ENCODE measurements at places on chromosomes 5 and 9. TPM values are rescaled to one million over a fixed set of nuclear protein-coding genes. Genes with fewer than 3 reads are reported as not detected.

DNA sequence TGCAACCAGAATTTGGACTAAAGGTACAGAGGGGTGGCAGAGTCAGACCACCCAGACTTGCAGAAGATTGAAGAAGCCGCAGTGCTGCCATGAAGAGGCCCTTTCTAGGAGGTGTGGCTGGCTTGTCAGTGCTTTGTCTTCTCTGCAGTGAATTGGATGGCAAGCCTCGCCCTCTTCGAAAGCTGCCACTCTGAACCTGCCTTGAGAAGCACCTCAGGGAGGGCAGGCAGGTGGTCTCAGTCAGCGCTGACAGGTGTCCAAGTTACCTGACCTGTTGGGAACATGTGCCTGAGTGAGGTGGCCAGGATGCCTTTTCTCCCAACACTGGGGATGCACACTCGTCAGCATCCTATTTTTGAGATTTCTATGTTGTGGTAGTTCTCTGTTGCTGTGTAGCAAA lies 6.2 kb downstream of the TENT4A start:
- no peak for DNase-seq

DNA sequence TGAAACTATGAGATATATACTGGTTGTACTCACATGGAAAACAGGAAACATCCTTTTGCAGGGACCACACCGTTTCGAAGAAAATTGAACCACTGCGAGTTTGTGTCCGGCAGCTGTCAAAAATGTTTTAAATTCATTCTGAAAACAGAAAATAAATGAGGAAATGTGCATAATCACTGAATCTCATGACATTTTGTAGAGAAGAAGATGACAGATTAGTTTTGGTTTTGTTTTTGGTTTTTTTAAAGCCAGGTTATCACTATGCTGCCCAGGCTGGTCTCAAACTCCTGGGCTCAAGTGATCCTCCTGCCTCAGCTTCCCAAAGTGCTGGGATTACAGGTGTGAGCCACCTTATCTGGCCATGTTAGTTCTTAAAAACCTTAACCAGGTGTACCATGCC lies 3.5 kb downstream of the TXNDC8 start:
- no peak for DNase-seq

- DNase-seq = no peak
Observed at GRCh38 chr5:128920345-128921215, 44.7 kb upstream of the SLC27A6 start.

DNA sequence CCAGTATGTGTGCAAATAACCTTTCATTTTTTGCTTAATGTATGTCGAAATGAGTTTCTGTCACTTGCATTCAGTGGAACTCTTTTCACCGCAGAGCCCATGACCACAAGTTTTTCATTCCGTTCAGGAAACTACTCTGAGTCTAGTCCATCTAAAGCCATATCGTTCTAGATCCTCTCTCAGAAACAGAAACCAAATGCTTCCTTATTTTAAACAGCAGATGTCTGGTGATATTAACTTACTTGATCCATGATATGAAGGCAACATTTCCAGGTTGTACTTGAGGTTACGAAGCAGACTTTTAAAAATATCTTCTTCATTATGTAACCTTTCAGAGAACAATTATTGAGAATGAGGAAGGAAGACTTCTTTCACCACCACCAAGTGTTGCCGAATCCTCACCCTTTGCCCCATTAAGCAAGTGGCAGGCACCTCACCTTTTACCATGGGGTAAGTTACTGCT lies 72.4 kb upstream of the GNAQ start:
- no peak for DNase-seq

DNA sequence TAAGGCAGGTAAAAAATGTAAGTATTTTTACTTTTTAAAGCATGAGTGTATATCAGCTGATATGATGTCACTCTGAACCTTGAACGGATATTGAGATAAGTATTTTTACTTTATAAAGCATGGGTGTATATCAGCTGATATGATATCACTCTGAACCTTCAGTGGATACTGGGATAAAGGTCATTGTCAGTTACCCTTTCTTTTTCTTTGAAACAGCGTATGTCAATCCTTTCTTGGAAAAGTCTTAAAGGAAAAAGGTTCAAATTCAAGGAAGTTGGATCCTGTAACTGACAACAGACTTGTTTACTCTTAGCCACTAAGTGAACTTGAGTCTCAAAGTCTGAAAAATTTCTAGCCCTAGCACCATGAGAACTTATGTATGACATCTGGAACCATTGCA lies 61.7 kb upstream of the IFNK start:
- no peak for DNase-seq

DNA sequence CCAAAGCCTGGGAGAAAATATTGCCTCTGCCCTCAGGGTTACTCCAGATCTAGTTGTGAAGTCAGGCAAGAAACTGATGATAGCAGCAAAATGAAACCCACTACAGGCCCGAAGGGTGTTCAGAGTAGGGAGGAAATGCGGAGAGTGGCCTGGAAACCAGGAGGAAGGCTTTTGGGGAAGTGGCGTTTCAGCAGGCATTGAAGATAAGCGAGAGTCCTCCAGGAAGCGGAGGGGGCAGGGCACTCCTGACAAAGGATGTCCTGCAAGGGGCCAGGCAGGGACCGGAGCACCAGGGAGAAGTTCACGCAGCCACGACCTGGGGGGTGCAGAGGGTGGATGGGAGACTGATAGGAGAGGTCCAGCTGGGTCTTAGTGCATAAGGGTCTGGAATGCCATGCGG lies 7.8 kb upstream of the FOXI1 start:
- no peak for DNase-seq

GRCh38 chr9:121107029-121107428 lies 32.3 kb downstream of the CNTRL start:
- DNase-seq = peak; percentile 38

- DNase-seq = peak; percentile 2
Observed at GRCh38 chr9:73179589-73179988, 27.9 kb downstream of the ANXA1 start.

- DNase-seq = no peak
Observed at GRCh38 chr5:41312066-41312465, 98.7 kb upstream of the C6 start.

- DNase-seq = peak; percentile 75
Observed at GRCh38 chr5:43042626-43043399, 2.7 kb upstream of the ANXA2R start.

DNA sequence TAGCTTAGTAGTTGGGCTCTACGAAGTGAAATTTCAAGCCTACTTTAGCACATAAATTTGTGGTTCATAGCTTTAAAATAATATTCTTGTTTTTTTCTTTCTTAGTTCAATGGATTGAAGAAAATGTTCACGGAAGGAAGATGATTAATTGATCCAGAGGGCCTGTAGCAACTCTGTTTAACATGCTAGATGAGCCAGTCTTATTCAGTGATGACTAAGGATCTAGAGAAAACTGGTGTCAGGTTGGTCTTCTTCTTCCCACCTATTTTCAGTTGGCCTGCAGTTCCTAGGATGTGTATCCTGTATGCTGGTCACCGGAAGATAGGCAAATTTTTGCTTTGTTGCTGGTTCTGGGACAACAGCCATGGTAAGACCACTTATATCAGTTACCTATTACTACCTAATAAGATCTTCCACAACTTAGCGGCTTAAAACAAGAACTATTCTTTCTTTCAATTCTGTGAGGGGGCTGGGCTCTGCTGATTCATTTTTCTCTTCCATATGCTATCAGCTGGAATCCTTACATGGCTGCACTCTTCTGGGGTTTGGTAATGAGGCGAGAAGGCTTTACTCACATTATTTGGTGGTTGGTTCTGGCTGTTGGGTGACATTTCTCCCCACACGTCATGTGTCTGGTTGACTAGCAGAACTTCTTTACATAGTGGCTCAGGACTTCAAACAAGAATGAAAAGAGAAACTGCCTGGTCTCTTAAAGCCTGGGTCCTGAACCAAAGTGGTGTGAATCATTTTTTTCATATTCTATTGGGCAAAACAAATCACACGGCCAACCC lies 182.7 kb upstream of the ACTBL2 start:
- no peak for DNase-seq

GRCh38 chr9:32940740-32941139 lies 60.7 kb downstream of the APTX start:
- no peak for DNase-seq

FSTL4 gene
- not detected for total RNA-seq

RETREG1 gene
- total RNA-seq = 8.3 TPM

IL3 gene
- not detected for total RNA-seq

TAF1L gene
- not detected for total RNA-seq

FBP2 gene
- not detected for total RNA-seq

MEIKIN gene
- not detected for total RNA-seq

CDO1 gene
- 8.3 TPM for total RNA-seq

CER1 gene
- total RNA-seq = not detected

GPR151 gene
- not detected for total RNA-seq
